ENCODE measurements at places on chromosomes 3 and 15. TPM values are rescaled to one million over a fixed set of nuclear protein-coding genes. Genes with fewer than 3 reads are reported as not detected.

The MCCC1 gene
- total RNA-seq, result 38.2 TPM

The CPNE9 gene
- total RNA-seq, result not detected

The SPTBN5 gene
- 0.57 TPM for total RNA-seq

The PIF1 gene
- 7.4 TPM for total RNA-seq

The TRIM59 gene
- 47.8 TPM for total RNA-seq

The FRMD5 gene
- 16.3 TPM for total RNA-seq

The NR2E3 gene
- 0.63 TPM for total RNA-seq

The C3orf22 gene
- total RNA-seq, result not detected

The CPB1 gene
- 5.6 TPM for total RNA-seq

The IGSF10 gene
- 8.0 TPM for total RNA-seq

The CCDC13 gene
- total RNA-seq, result 8.6 TPM

The PLCD1 gene
- 20.5 TPM for total RNA-seq

The GP9 gene
- not detected for total RNA-seq

The ACAA1 gene
- 40.9 TPM for total RNA-seq

The PSTPIP1 gene
- not detected for total RNA-seq

The NR1I2 gene
- total RNA-seq, result not detected

The ADCY5 gene
- total RNA-seq, result under 0.01 TPM

The AGBL1 gene
- total RNA-seq, result not detected

The ANXA2 gene
- total RNA-seq, result 3,136 TPM

The ZWILCH gene
- 7.8 TPM for total RNA-seq

The SYNPR gene
- total RNA-seq, result not detected

The SLC24A5 gene
- not detected for total RNA-seq

The RASGRF1 gene
- total RNA-seq, result not detected

The CCDC191 gene
- total RNA-seq, result 4.2 TPM

The NTRK3 gene
- 19.6 TPM for total RNA-seq

The RAB27A gene
- 27.7 TPM for total RNA-seq

The CSTA gene
- 15.2 TPM for total RNA-seq

The AMOTL2 gene
- 75.7 TPM for total RNA-seq

The SLC27A2 gene
- not detected for total RNA-seq

The DNASE1L3 gene
- not detected for total RNA-seq

The XCR1 gene
- not detected for total RNA-seq

The CHAC1 gene
- total RNA-seq, result 4.7 TPM

The ZNF80 gene
- not detected for total RNA-seq

The PCLAF gene
- 6.6 TPM for total RNA-seq

The ANKUB1 gene
- total RNA-seq, result not detected

The ZIC1 gene
- not detected for total RNA-seq

The C2CD4A gene
- total RNA-seq, result not detected

The GNL3 gene
- total RNA-seq, result 325 TPM

The SPESP1 gene
- total RNA-seq, result 0.98 TPM

The KNL1 gene
- 1.3 TPM for total RNA-seq
